ENCODE measurements at places on chromosomes 7 and 10.

GRCh38 chr10:89263091-89263490 is 11.5 kb upstream of the LIPA start:
- H3K4me1 ChIP-seq = no peaks in the 10 kb centered on the region
- H3K27ac ChIP-seq = no peak overlapping the region
- DNase-seq = no peak
- H3K4me3 ChIP-seq = no peak overlapping the region
- no peaks in the 10 kb centered on the region for H3K27me3 ChIP-seq

- H3K36me3 ChIP-seq = no peaks in the 10 kb centered on the region
- no peak overlapping the region for H3K4me3 ChIP-seq
- no peak overlapping the region for H3K27ac ChIP-seq
- no peaks in the 10 kb centered on the region for H3K4me1 ChIP-seq
Measured at GRCh38 chr10:107230887-107231286, 66.4 kb upstream of the SORCS1 start.

DNA sequence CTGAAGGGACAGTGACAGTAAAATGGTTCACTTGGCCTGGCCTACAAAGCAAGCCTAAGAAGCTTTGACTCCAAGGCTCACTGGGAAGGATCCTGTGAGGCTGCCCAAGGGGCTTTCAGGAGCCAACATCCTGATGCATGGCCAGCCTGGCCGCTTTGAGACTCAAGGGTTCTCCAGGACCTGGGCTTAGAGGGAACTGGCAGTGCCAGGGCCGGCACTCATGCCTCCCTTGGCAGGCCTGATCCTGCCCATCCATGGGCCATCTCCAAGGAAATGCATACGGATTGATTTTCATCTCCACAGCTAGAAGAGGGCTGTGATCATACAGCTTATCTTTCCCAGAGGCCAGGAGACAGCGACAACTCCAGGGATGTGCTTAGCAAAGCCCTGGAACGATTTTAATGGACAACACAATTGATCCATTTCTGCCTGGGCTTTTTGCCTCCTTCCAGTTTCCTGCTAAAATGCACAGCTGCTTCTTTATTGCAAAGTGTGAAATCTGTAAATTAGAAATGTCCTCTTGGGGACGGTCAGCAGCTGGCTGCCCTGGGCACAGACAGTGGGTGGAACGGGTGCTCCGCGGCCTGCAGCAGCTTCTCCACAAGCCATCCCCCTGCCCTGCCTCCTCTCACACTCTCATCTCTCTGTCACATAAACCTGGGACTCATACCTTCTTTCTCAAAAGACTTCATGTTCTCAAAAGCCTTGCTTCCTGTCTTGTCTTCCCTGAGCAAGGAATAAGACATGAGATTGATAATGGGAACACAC is 288.5 kb downstream of the GRID1 start:
- no peaks in the 10 kb centered on the region for H3K36me3 ChIP-seq
- DNase-seq = no peak

GRCh38 chr7:33186192-33186591 is 56.8 kb downstream of the BBS9 start:
- no peaks in the 10 kb centered on the region for H3K36me3 ChIP-seq
- no peak for DNase-seq
- no peak overlapping the region for H3K27ac ChIP-seq
